ENCODE measurements at places on chromosomes 5 and 9.

- no peak for DNase-seq
Measured at GRCh38 chr9:122032346-122032745, 60.8 kb downstream of the TTLL11 start.

DNA sequence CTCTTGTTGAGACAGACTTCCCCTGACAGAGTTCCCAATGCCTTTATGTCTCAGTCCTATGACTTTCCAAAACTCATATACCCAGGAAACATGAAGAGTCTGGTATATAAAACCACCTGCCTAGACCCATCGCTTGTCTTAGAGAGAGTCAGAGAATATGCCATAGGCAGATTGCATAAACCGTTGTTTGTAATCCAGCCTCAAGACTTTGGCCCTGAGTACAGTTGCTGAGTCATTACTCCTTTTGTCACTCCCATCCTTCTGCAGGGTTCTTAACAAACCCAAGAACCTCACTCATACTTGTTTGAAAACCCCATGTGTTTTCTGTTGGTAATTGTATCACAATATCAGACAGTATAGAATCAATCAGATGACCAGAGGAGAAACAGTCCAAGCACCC lies 616.3 kb downstream of the SLCO4C1 start:
- no peak for DNase-seq

DNA sequence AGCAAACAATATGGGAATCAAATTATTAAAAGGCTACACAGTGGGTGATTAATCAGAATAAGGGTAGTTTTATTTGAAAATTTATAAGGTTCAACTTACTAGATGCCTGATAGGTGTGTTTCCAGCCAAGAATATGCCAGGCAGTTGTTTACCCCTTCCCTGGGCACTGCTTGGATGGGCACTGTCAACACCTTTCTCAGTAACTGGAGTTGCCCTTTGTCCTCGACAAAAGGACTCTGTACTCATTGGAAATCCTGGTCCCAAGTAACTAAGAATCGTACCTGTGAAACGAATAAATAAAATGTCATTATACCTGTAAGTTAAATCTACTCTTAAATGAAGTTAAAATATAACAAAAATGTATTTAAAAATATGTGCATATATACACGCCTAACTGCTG lies 15.0 kb downstream of the ANKRD34B start:
- DNase-seq = no peak

- no peak for DNase-seq
Measured at GRCh38 chr5:107670087-107670931, 428 bp downstream of the EFNA5 start.

GRCh38 chr9:36091026-36091953 lies 45.2 kb upstream of the GLIPR2 start:
- no peak for DNase-seq
